Retina (tissue), 1 donor: ENCODE measurements at places on chromosomes 1 and 21.

GRCh38 chr1:109275706-109276345 lies 7.1 kb downstream of the PSRC1 start:
- DNase-seq: no peak

- no peak for DNase-seq
Measured at GRCh38 chr1:19037659-19038058, 81.2 kb upstream of the IFFO2 start.

DNA sequence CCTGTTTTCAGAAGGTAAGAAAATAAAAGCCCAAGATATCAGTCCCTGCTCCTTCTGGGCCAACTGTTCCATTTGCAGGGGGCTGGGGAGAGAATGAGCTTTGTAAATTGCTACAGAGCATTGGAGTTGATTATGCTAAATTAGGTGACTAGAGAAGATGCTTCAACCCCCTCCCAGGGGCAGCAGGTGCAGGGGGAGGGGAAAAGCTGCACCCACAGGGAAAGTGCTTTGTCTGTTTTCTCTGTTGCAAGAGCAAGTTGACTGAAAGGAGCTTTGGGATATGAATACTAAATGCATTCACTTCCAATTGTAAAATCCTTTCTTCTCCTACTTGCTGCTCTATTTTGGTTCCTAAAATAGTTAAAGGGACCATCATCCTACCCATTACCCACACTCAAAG lies 16.5 kb upstream of the PIGM start:
- no peak for DNase-seq

DNA sequence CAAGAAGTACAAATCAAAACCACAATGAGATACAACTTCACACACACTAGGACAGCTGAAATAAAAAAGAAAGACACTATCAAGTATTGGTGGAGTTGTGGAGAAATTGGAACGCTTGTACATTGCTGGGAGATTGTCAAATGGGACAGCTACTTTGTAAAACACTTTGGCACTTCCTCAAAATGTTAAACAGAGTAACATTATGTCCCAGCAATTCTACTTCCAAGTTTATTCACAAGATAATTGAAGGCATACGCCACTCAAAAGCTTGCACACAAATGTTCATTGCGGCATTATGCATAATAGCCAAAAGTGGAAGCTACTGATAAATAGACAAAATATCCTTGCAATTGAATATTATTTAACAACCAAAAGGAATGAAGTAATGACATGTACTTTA lies 199.9 kb upstream of the KCNK2 start:
- DNase-seq: no peak

DNA sequence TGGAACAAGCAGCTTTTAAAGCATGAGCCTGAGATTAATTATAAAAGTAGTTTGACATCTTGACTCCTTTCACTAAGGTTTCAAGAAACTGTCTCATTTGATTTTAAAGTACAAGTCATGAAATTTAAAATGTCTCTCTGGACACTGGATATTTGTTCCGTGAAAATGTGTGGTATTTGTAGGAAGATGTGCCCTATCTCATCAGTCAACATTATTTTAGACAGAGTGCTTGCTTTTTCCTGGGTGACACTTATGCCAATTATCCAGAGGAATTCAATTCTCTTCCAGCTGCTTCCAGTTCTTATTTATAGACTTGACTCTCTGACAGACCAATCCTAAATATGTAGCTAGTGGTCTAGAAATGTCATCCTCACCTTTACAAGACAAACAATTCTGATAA lies 300.4 kb downstream of the PLA2G4A start:
- DNase-seq: no peak

GRCh38 chr1:65949230-65949626 lies 156.5 kb downstream of the PDE4B start:
- no peak for DNase-seq

DNA sequence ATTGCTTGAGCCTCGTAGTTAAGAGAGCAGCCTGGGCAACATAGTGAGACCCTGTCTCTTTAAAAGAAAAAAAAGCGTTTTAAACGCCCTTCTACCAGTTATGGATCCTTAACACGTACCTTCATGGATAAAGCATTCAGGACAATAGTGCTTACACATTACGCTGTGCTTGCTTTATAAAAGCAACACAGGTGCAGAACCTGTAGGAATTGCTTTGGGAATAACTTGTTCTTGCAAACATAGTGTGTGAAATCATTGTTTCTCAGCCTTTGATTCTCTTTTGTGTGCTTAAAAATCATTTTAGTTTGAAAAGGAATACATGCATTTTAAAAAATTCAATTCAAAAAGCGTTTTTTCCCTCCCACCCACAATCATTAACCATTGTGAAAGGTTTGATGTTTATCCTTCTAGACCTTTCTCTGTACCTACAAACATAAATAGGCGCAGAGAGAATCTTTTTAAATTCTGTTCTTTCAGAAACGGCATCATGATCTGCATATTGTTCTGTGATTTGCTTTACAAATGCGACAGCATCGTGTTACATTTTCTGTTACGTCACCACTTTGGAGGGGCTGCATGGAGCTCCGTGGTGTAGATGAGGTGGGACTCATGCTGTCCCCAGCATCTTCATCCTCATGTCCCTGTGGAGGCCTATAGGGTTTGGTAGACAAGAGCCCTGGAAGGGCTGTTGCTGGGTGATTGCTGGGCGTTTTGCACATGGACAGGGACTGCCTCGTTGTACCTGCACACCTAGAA lies 54.6 kb downstream of the SPSB1 start:
- DNase-seq: no peak

GRCh38 chr1:153417136-153417888 lies 992 bp downstream of the S100A7A start:
- no peak for DNase-seq

- DNase-seq: no peak
Measured at GRCh38 chr1:210750468-210750867, 383.5 kb downstream of the KCNH1 start.

DNA sequence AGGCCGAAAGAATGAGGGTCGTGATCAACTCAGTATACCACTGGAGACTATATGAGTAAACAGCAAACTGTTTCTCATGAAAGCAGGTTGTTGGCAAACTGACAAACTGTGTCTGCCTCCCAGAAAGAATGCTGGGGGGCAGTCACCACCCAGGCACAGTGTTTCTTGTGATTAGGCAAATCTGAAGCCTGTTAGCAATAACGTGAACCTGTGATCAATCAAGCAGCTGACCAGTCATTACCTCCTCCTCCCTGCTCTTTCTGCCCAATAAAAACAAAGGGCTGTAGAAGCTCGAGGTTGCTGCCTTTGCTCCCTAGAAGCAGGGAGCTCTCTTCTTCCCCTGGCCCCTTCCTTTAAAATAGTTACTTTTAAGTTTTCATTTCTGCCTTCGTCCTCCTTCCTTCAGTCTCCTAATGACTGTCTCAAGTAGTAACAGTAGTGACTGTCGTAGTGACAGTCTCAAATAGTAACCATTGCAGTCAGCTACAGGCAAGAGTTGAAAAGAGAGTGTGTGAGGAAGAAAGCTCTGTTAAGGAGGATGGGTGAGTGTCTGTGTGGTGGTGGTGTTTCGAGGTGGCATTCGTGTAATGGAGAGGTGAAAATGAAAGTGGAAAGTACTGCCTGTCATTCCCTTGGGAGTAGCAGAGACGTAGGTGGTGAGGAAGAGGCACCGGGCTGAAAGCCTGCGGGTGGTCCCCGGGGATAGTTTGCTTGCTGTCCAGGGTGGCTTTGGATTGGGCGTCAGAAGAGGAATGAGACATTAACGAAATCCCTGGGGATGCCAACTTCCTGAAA lies 14.5 kb downstream of the HHAT start:
- DNase-seq: no peak

GRCh38 chr1:100499194-100499811 lies 38.6 kb upstream of the GPR88 start:
- DNase-seq: no peak

DNA sequence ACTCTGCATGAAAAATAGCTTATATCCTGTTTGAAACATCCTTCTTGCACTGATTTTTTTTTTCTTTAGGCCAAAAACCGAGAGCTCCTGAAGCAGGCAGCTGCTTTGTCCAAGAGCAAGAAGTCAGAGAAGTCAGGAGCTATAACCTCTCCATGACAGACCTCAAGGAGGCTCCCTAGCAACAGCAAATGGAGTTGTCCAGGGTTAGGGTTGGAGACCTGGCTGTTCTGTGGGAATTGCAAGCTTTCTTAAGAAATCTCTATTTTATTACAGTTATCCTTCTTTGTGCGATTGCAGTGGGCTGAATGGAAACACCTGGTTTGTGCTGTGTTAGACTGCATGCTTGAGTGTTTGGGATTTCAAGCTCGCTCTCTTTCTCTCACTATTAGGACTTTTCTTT lies 12.6 kb upstream of the STX12 start:
- no peak for DNase-seq

GRCh38 chr1:27863538-27863915 lies 8.8 kb upstream of the THEMIS2 start:
- DNase-seq: no peak

DNA sequence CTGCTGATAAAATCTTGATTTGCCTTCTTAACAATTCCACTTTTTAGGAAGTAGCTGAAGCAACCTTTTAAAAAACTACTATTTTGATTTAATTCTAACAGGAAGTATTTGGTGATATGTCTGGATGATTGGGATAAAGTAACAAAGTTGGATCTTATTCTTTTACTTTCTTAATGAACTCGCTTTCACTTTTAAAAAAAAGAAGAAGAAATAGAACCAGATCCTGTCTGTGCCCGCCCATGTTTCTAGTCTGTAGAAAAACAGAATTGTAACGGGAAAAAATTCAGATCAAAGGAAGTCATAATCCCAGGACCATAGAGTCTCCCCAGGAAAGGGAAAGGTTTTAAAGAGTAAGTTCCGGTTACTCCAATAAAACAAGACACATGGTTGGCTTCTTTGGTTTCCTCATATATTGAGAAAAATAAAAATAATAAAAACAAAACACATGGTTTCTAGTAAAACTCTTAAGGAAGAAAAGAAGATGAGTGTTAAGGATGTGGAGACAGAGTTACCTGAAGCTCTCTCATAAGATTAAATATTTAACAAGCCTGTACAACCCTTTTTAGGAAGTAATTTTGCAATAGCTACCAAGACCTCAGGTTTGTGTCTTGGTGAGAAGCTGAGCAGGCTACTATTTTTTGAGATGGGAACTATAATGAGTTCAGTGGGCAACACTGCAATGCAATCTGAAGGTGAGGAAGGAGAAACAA lies 4.9 kb downstream of the CD48 start:
- no peak for DNase-seq

GRCh38 chr1:167997037-167997575 lies 60.2 kb upstream of the MPC2 start:
- no peak for DNase-seq

GRCh38 chr1:245687152-245687635 lies 532.4 kb downstream of the KIF26B start:
- DNase-seq: no peak

DNA sequence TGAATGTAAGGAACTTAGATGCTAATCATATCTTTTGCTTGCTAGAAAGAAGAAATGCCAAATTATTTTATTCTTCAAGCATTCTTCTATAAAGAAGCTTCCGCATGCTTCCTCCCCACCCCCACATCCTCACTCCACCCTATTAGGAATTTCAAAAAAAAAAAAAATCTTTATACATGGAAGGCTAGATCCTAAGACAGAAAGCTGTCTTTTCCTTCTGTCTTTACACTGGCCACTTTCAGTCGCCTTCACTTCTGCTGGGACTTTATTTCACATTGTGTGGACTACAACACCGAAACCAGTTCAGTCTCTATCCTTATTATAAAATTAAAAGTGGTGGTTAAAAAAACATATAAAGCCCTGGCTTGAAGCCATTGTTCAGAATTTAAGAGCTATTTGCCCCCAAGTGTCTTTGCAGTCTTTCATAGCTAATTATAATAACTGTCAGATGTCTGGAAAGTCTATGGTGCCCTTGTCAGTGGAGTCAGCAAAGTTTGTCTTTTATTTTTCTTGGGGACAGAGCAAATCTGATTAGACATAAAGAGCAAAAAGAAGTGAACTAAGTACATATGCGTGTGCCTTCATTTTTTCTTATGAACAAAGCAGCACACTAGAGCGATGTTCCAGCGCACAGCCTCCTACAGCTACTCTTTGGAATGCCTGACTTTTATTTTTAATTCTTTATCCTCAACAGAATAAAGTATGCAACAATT lies 297.7 kb downstream of the PTPRC start:
- peak; percentile 69 for DNase-seq

- no peak for DNase-seq
Measured at GRCh38 chr1:241722947-241723346, 70.9 kb downstream of the WDR64 start.

GRCh38 chr1:6870571-6870970 lies 85.3 kb downstream of the CAMTA1 start:
- DNase-seq: no peak

- DNase-seq: no peak
Measured at GRCh38 chr1:174726167-174726879, 273.4 kb upstream of the CACYBP start.

GRCh38 chr1:201643835-201644104 lies 104.8 kb downstream of the NAV1 start:
- no peak for DNase-seq

DNA sequence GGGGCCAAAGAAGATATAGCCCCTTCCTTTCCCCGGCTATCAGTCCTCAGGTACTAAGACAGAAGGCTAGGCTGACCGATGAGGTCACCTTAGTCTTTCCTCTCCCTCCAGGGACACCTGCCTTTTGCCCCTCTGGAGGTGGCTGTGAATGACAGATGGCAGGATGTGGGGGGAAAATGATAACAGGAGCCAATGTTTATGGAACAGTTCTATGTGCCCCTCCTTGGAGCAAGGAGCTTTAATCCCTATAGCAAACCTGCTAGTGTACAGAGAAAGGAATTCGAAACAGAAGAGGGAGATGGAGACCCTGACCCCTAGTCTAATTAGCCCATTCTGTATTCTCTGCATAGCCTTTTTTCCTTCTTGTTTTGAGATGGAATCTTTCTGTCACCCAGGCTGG lies 28.1 kb downstream of the SERINC2 start:
- no peak for DNase-seq

DNA sequence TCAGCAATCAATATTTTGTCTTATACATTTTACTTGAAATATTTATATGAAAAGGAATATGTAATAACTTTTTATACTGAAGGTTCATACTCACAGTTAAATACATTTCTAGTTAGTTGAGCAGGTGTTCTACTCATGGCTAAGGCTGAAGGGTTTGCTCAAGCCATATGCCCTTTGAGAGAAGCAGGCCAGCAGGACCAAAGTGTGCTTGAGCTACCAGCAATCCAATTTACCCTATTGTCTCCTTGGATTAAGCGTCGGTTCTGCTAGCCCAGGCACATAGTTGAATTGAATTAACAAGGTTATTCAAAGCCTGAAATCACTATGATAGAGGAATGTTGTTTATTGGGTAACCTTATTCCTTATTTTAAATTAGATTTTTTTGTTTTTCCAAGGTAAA lies 151.5 kb upstream of the BACE2 start:
- no peak for DNase-seq

DNA sequence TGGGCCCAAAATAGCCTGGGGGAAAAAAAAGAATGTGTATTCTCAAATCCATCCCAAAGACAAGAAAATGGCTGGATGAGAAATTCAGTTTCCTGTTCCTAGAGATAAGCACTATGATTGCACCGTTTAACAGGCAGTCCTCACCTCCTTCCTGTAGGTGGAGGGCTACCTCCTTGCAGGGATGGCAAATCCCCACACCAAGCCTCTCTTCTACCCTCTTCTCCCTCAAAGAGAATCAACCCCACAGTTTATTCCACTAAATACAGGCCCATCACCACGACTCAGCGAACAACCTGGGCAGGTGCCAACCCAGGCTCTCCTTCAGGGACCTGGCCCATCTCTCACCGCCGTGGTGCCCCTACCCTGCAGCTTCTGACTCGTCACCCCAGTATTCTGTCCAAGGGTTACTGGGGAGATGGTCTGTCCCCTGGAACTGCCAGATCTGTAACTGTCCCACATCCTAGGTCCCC lies 3.4 kb upstream of the CHD5 start:
- DNase-seq: no peak

GRCh38 chr1:213017447-213018273 lies 2.0 kb upstream of the ANGEL2 start:
- no peak for DNase-seq
